Activated naive CD8-positive, alpha-beta T cell treated with anti-CD3 and anti-CD28 coated beads, Interleukin-2, amount 50 U/mL, for 24 hours (primary cell): ENCODE measurements at places on chromosomes 16 and 17.
A peak's percentile ranks its signal among the peaks of the same experiment; 100 is the strongest.

GRCh38 chr16:46717692-46718091 is 28.2 kb downstream of the ORC6 start:
- no peak overlapping the region for H3K27ac ChIP-seq
- no peaks in the 10 kb centered on the region for H3K4me1 ChIP-seq
- H3K4me3 ChIP-seq: no peak overlapping the region
- H3K27me3 ChIP-seq: no peaks in the 10 kb centered on the region

GRCh38 chr17:1908699-1909309 is 79.0 kb downstream of the RPA1 start:
- DNase-seq: peak; percentile 34
- H3K27me3 ChIP-seq: peaks cover 67% of the 10 kb centered on the region
- H3K4me1 ChIP-seq: peaks cover 9% of the 10 kb centered on the region
- no peaks in the 10 kb centered on the region for H3K36me3 ChIP-seq
- H3K27ac ChIP-seq: no peak overlapping the region
- H3K4me3 ChIP-seq: peak overlapping the region; percentile 24

DNA sequence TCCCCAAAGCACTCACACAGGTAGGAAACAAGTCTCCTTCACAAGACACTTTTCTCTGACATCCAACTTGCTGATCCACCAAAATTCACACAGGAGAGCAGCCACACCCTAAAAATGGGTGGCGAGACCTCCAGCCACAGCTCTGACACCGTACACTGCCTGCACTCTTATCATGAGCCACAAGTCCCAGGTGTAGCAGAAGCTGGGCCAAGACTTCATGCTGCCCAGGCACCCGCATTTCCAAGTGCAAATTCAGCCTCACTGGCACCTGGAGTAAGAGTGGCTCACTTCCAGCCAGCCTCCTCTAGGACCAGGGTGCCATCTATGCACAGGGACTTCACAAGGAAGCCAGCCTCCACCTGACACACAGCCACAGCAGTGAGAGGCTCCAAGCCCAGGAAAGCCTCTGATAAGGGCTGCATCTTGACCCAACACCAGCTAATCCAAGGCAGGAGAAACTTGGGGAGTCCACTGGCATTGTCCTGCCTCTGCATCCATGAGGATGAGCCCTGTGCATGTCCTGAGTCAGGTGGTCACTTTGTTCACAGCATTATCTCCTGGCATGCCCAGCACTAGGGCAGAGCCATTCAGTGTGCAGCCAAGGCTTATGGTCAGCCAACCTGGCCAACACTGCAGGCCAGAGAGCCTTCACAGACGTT is 2.6 kb upstream of the ZNF768 start:
- DNase-seq: no peak
- peaks cover 42% of the 10 kb centered on the region for H3K4me1 ChIP-seq
- no peak overlapping the region for H3K27ac ChIP-seq

DNA sequence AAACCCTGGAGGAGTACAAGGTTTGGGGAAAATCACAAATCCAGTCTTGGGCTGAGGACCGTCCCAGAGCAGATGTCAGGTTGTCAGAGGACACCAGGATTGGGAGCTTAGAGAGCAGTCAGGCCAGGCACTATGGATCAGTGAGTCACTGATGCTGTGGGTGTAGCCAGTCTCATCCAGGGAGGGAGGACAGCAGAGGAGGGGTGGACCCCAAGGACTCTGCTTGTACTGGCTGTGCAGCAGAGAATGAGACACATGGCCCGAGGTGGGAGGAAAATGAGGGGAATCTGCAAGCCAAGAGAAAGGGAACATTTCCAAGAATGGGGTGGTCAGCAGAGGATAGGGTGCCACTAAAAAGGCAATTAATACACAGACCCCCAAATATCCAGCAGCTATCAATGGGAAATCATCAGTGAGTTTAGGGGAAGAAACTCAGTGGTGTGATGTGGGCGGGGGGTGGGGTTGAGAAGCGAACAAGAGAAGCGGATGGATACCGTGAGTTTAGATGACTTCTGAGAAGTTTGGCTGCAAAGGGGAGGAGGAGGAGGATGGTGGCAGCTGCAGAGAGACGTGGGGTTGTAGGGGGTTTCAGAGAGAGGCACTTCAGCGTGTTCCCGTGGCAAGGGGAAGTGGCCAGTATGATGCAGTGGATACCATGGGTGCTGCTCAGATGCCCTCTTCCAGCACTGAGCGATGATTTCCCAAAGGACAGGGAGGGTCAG is 43.9 kb downstream of the ARHGAP27 start:
- no peak overlapping the region for H3K4me3 ChIP-seq
- H3K27me3 ChIP-seq: peaks cover 6% of the 10 kb centered on the region
- no peak for DNase-seq
- no peak overlapping the region for H3K27ac ChIP-seq
- H3K36me3 ChIP-seq: no peaks in the 10 kb centered on the region

DNA sequence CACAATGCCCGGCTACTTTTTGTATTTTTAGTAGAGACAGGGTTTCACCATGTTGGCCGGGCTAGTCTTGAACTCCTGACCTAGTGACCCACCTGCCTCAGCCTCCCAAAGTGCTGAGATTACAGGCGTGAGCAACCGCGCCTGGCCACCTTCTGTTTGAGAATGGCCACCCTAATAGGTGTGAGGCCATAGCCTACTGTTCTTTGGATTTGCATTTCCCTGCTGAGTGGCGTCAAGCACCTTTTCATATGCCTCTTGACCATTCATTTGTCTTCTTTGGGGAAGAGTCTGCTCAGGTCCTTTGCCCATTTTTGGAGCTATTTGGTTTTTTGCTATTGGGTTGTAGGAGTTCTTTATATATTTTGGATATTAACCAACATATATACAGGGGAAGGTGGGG is 276.7 kb downstream of the PARN start:
- H3K4me1 ChIP-seq: peaks cover 7% of the 10 kb centered on the region
- no peak overlapping the region for H3K27ac ChIP-seq
- DNase-seq: no peak
- H3K36me3 ChIP-seq: no peaks in the 10 kb centered on the region

GRCh38 chr16:48862087-48862532 is 252.1 kb upstream of the N4BP1 start:
- H3K4me1 ChIP-seq: no peaks in the 10 kb centered on the region
- DNase-seq: no peak
- no peak overlapping the region for H3K4me3 ChIP-seq
- H3K27me3 ChIP-seq: no peaks in the 10 kb centered on the region
- no peaks in the 10 kb centered on the region for H3K36me3 ChIP-seq

DNA sequence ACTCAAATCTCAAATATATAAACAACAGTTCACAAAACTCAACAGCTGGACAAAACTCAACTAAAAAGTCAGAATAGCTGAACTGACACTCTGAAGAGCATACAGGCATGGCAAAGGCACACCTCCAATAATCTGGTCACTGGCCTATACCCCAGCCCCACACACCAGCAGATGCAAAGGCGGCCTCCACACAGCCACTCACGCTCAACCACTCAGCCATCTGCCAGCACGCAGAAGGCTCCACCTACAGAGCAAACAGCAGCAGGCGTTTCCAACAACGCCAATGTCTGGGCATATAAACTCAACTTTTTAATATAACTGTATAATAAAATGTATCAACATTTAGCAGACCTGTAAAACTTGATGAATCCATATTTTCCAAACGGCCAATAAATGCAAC is 17.2 kb downstream of the USP7 start:
- H3K36me3 ChIP-seq: no peaks in the 10 kb centered on the region
- DNase-seq: no peak
- H3K4me1 ChIP-seq: peaks cover 99% of the 10 kb centered on the region
- H3K4me3 ChIP-seq: no peak overlapping the region
- no peak overlapping the region for H3K27ac ChIP-seq

GRCh38 chr16:17155485-17155884 is 315.3 kb downstream of the XYLT1 start:
- no peaks in the 10 kb centered on the region for H3K27me3 ChIP-seq
- H3K4me3 ChIP-seq: no peak overlapping the region
- no peak for DNase-seq
- no peaks in the 10 kb centered on the region for H3K4me1 ChIP-seq
- H3K27ac ChIP-seq: no peak overlapping the region

DNA sequence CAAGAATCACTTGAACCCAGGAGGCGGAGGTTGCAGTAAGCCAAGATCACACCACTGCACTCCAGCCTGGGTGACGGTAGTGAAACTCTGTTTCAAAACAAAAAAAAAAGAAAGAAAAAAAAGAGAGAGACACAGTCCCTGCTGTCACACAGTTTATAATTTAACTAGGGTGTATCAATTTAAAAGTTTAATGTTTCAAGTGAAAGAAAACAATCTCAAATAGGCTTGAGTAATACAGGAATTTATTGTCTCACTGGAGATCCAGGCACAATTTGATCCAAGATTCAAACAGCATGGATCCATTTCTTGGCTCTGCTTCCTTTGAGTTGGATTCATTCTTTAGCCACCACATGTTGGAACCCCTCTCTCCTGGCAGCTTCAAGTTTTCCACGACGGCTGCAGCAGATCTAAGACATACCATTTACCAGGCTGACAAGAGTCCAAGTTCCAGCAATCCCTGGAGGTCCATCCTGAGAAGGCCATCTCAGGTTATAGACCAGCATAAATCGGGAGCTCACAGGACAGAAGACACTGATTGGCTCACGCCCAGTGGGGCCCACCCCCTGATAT is 97.5 kb downstream of the YPEL2 start:
- no peak for DNase-seq
- no peak overlapping the region for H3K27ac ChIP-seq
- H3K27me3 ChIP-seq: no peaks in the 10 kb centered on the region
- H3K36me3 ChIP-seq: peaks cover 1% of the 10 kb centered on the region

DNA sequence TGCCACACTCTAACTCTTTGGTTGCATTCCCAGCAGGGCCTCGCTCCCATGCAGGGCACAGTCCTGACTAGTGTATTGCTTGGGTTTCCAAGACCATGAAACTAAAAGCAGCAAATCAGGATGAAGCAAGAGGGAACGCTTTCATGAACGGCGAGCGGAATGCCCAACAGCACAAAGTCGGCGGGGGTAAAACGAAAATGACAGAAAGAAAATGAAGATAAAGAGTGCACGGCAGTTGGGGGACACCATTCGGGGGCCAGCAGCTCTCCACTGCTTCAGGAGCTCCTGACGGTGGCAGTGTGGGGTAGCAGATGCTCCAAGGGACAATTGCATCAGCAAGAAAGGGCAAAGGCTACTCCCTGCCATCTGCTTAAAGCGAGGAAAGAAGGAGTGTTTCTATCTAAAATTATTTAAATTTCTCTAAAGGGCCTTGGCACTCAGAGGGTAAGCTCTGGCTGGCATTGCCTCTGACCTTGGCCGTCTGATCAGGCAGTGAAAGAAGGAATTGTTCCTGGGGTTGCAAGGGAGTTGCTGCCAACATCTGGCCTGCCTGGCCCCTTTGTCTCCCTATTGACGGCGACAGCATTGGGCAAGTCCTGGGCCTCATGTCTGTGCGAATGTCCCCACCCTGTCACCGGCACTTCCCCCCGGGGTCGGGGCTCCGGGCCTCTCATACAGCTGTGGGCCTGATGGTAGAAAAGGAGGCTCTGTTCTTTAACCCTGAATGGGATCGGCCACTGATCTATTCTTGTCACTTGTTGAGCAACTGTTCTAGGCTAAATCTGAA is 138.2 kb downstream of the CMIP start:
- no peak for DNase-seq
- no peaks in the 10 kb centered on the region for H3K4me1 ChIP-seq
- no peaks in the 10 kb centered on the region for H3K27me3 ChIP-seq
- no peaks in the 10 kb centered on the region for H3K36me3 ChIP-seq
- H3K27ac ChIP-seq: no peak overlapping the region

DNA sequence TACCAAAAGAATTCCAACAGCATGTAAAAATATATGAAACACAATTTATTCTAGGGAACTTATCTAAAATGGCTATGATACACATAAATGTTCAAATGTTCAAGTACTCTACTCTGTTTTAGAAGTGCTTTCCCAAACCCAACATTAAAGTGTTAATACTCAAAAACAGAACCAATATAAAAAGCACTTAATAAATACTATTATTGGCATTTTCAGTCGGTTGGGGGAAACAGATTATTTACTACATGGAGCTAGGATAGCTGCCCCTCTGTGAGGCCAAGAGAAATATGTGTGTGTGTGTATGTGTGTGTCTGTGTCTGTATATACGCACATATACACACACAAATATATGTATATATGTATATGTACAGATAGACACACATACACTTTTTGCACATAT is 32.1 kb upstream of the BRIP1 start:
- peaks cover 31% of the 10 kb centered on the region for H3K36me3 ChIP-seq
- no peaks in the 10 kb centered on the region for H3K4me1 ChIP-seq
- H3K4me3 ChIP-seq: no peak overlapping the region
- no peak for DNase-seq
- no peak overlapping the region for H3K27ac ChIP-seq
- H3K27me3 ChIP-seq: no peaks in the 10 kb centered on the region

GRCh38 chr17:81518113-81518784 is 5.7 kb upstream of the ACTG1 start:
- H3K27me3 ChIP-seq: peaks cover 4% of the 10 kb centered on the region
- H3K4me1 ChIP-seq: peaks cover 32% of the 10 kb centered on the region
- no peak for DNase-seq
- H3K36me3 ChIP-seq: no peaks in the 10 kb centered on the region
- no peak overlapping the region for H3K27ac ChIP-seq

GRCh38 chr16:11396241-11397048 is 51.2 kb downstream of the RMI2 start:
- H3K36me3 ChIP-seq: no peaks in the 10 kb centered on the region
- H3K4me3 ChIP-seq: no peak overlapping the region
- no peaks in the 10 kb centered on the region for H3K27me3 ChIP-seq
- no peaks in the 10 kb centered on the region for H3K4me1 ChIP-seq
- DNase-seq: peak; percentile 76

- DNase-seq: no peak
- H3K4me1 ChIP-seq: peaks cover 20% of the 10 kb centered on the region
- H3K27me3 ChIP-seq: peaks cover 5% of the 10 kb centered on the region
- H3K27ac ChIP-seq: no peak overlapping the region
- no peak overlapping the region for H3K4me3 ChIP-seq
Observed at GRCh38 chr17:65102788-65103187, 34.4 kb upstream of the RGS9 start.

DNA sequence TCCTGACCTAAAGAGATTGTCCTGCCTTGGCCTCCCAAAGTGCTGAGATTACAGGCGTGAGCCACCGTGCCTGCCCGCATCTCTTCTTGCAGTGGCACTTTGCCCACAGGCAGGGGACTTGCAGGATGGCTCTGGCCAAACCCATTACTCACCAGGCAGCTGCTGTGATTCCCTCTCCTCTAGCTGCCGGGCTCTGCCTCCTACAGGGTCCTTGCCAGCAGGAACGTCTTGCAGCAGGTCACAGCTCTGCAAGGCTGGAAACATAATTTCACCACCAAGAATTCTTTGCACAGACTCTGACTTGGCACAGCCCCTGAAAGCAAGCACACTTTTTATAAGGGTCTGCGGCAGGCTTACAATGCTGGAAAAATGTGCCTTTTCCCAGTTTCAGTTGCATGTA is 20.3 kb downstream of the COX4I1 start:
- peaks cover 9% of the 10 kb centered on the region for H3K4me1 ChIP-seq
- H3K27ac ChIP-seq: no peak overlapping the region
- H3K4me3 ChIP-seq: no peak overlapping the region

DNA sequence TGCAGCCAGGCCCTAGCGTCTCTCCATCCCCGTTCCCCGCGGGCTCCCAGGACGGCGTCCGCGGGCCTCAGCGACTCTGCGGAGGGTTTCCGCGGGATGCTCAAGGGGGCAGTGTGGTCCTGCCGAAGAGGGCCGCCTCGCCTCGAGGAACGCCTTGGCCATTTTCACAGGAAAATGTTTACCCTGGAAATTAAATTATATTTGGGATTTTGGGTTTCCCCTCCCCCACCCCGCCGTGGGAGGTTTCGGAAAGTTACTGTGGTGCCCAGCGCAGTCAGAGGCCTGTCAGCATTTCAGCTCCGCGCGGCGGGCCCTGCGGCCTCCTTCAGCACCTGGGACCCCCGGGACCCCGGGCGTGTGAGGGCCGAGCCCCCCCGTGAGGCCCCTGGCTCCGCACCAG is 94.5 kb downstream of the PCTP start:
- DNase-seq: peak; percentile 44
- H3K4me1 ChIP-seq: no peaks in the 10 kb centered on the region
- no peak overlapping the region for H3K4me3 ChIP-seq
- no peaks in the 10 kb centered on the region for H3K36me3 ChIP-seq
